ENCODE measurements at places on chromosomes 7 and 10.

GRCh38 chr7:36129048-36129534 lies 24.0 kb upstream of the EEPD1 start:
- DNase-seq: no peak

DNA sequence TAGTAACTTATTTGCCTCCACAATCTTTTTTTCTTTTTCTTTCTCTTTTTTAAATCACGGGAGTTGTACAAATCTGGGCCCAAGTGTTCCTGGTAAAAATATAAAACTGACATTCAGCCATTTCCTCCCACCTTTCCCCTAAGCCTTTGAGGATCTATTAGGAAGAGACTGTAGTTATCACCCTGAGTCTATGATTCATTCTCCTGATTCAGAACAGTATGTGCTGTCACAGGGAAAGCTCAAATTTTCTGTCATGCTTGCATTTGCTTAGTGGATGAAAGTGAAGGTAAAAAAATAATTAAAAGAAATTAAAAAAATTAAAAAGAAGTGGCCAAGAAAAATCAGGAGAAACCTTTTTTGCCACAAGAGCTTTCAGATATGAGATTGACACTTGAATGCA lies 71.7 kb downstream of the KIF20B start:
- no peak for DNase-seq

DNA sequence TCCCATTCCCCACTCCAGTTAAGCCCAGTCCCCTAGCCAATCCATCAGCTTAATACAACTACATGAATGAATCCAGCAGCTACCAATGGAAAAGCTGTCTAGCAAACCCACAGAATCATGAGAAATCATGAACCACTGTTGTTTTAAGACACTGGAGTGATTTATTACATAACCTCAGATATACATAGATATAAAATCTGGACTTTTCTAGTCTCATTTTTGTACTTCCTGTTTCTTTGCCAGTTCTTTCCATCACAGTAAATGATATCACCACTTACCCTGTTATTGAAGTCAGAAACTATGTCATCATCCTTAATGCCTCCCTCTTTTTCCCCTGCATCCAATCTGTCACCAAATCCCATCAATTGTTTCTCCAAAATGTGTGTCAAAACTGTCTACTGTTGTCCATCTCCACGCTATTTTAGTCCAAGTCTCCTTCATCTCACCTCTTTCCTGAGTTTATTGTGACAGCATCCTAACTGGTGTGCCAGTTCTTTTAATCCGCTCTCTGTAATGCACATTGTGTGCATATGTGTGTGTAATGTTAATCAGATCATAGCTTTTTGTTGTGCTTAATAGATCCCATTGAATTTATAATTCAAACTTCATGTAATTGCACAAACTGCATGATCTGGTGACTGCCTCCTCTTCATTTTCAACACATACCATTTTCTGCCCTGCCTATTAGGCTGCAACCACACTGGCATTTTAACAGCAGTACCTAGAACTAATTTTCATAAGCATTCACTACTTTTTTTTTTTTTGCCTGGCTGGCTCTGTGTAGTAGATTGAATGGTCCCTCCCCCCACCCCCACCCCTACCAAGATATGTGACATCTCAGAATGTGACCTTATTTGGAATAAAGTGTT lies 56.0 kb downstream of the MKLN1 start:
- DNase-seq: no peak

- no peak for DNase-seq
These were observed 4.9 kb upstream of the SLF2 start for GRCh38 chr10:100907773-100908363.

- DNase-seq: no peak
These were observed 41.3 kb downstream of the ZNF467 start for GRCh38 chr7:149732111-149732561.

GRCh38 chr10:31466313-31466712 lies 147.3 kb downstream of the ZEB1 start:
- no peak for DNase-seq

DNA sequence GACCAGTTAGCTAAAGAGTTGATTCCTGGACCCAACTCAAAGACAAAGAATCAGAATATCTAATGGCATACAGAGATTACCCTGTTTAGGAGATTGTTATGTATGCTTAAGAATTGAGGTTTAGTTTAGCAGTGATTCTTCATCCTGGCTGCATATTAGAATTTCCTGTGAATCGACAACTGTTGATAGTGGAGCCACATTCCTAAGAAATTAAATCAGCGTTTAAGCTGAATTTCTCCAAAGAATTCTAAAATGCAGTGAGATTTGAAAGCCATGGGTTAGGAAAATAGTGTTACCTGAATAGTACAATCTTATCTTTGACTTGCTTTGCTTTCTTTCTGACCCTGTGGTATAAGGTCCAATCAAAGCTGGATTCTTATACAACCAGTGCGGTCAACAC lies 16.4 kb upstream of the FERD3L start:
- DNase-seq: no peak

GRCh38 chr7:155769701-155770100 lies 42.6 kb downstream of the SHH start:
- DNase-seq: no peak

GRCh38 chr7:123372368-123372767 lies 162.0 kb downstream of the IQUB start:
- DNase-seq: no peak

- DNase-seq: no peak
These were observed 356.4 kb downstream of the ANKRD7 start for GRCh38 chr7:118580743-118581382.

DNA sequence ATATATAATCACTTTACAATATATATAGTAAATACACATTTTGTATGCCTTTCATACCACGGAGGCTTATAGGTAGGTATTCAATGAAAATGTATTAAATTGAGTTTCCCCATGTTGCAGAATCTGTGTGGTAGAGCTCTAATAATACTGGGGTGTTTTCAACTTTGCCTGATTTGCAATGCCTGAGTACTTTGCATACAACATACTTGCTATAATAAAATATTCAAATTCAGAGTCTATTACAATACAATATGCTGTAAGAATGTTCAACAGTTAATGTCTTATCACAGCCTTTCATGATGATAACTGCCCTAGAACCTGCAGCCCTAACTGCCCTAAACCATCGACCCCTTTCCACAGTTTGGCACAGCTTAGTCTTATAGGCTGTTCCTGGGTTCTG lies 114.6 kb downstream of the DGKI start:
- DNase-seq: no peak

DNA sequence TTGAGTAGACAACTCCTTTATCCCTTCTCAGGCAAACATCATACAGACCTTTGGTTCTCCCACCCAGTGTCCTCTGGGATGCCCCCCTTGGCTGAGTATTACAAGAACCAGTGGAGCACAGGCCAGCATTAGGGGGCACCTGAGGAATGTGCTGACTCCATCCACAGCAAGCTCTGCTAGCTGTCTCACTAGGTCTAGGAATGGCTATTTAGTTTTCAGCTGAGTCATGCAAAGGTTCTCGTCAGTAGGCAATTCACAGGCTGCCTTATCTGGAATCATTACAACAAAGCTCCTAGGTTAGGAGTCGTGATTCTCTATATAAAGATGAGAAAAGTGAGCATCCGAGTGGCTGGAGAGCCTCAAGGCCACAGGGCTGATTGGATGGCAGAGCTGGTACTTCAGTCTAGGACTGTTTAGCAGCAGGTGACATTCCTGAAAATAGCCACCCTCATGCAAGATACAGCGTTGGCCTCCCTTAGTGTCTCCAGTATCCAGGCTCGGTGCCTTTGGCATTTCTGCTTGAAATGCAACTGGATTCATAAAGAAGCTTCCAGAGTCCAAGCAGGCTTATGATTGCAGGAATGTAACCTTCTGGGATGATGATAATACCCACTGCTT lies 75.8 kb downstream of the CDCA7L start:
- no peak for DNase-seq

DNA sequence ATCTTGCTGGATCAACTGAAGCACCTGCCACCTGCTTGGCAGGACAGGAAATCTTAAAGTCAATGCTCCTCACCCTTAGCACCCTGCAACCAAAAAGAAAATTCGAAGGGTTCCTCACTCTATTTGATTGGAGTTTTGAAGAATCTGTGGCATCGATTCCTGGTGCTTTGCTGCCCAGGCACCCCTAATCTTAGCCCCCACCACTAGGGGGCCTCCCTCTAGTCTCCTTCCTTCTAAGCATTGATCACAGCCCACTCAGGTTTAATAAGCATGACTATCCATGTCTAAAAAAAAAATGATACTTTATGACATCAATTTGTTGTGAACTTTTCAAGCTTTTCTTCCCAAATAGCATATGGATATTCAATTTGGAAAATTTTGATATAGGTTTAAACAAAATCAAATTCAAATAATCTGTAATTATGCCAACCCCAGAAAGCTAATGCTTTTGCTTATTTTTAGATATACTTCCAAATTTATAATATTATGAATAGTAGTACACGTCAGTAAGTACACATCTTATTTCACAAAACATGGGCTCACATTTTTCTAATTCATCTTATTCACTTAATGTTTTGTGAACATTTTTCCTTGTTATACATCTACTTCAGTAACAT lies 45.3 kb downstream of the NRG3 start:
- DNase-seq: no peak

GRCh38 chr7:23332193-23332592 lies 33.1 kb downstream of the MALSU1 start:
- DNase-seq: no peak

Measured in CMK (cell line).